ENCODE measurements at places on chromosomes 3 and 15.
A peak's percentile ranks its signal among the peaks of the same experiment; 100 is the strongest.

DNA sequence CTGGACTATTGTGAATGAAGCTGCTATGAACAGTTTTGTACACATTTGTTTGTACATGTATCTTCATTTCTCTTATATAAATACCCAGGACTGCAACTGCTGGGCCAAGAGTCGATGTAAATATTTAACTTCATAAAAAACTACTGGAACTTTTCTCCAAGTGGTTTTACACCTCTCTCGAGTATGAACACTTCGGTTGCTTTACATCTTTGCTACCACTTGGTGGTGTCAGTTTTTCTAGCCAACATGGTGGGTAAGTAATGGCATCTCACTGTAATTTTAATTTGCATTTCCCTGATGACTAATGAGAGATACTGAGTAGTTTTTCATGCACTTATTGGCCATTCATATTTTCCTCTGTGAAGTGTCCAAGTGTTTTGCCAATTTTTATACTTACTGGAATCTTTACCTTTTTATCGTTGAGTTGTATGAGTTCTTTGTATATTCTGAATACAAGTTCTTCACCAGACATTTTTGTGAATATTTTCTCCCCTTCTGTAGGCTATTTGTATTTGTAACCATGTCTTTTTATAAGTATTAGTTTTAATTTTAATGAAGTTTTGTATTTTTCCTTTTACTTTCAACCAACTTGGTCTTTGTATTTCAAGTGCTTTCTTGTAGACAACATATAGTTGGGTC lies 44.4 kb downstream of the PCOLCE2 start:
- peak; percentile 35 for DNase-seq

- no peak for DNase-seq
Measured at GRCh38 chr3:14774431-14774830, 44.3 kb upstream of the FGD5 start.

DNA sequence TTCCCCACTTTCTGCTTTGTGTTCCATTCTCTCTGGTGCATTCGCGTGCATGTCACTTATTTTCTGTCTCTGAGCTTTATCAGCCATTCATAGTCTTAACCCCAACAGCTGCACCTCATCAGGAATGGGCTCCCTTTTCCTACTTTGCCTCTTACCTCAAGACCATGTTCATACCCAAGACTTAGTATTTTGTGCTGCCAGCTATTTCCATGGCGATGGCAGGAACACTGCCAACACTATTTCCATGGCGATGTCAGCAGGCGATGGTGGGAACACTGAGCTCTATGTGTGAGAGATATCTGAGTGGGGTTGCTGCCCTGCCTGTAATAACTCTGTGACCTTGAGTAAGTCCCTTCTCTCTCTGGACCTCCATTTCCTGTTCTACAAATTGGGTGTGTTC lies 5.5 kb downstream of the ZNF35 start:
- DNase-seq = no peak

DNA sequence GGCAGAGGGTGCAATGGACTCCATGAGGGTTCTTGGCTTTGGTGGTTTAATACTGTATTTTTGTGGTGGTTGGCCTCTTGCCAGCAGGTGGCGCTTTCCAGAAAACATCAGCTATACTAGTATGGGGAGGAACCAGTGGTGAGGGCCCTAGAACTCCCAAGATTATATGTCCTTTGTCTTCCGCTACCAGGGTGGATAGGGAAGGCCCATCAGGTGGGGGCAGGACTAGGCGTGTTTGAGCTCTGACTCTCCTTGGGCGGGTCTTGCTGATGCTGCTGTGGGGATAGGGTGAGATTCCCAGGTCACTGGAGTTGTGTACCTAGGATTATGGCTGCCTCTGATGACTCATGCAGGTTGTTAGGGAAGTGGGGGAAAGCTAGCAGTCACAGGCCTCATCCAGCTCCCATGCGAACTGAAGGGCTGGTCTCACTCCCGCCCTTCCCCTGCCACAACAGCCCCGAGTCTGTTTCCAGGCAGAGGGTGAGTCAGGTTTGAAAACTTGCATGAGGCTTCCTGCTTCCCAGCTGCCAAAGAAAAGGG lies 357.7 kb downstream of the OTOL1 start:
- peak; percentile 42 for DNase-seq

DNA sequence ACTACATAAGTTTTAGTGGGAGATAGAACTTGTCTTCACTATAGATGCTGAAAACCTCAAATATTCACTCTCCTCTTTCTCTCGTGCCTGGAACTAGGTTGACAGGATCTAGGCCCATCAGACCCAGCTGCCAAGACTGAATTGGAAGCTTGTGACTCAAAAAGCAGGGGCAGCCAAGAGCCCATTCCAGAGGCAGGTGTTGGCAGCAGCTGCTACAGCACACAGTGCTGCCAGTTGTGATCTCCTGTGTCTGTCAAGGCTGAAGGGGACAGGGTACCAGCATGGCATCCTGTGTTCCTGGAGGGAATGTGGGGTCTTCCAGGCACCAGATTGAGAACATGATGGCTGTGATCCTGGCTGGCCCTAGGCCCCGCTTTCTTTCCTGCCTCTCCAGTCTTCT lies 92.5 kb upstream of the MB21D2 start:
- no peak for DNase-seq

DNA sequence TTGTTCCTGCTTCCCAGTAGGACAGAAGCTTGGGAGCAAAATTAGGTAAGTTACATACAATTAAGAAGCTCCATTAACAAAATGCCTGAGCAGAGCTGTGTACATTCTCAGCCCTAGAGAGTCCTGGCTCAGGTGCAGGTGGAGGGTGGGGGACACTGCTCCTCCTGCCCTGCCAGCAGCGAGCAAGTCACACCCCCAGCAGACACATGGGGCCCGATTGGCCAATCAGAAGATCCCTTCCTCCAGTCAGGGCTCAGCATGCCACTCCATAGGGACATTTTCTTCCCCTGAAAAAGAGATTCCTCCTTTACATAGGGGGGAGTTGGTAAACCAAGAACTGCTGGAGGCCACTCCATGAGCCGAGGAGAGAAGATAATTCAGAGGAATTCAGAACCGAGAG lies 62.1 kb downstream of the PLXNA1 start:
- peak; percentile 6 for DNase-seq

Measured in Jurkat, Clone E6-1 (cell line).